ENCODE measurements at places on chromosomes 7 and 10. TPM values are rescaled to one million over a fixed set of nuclear protein-coding genes. Genes with fewer than 3 reads are reported as not detected.

The PAX4 gene
- polyA plus RNA-seq: not detected

DNA sequence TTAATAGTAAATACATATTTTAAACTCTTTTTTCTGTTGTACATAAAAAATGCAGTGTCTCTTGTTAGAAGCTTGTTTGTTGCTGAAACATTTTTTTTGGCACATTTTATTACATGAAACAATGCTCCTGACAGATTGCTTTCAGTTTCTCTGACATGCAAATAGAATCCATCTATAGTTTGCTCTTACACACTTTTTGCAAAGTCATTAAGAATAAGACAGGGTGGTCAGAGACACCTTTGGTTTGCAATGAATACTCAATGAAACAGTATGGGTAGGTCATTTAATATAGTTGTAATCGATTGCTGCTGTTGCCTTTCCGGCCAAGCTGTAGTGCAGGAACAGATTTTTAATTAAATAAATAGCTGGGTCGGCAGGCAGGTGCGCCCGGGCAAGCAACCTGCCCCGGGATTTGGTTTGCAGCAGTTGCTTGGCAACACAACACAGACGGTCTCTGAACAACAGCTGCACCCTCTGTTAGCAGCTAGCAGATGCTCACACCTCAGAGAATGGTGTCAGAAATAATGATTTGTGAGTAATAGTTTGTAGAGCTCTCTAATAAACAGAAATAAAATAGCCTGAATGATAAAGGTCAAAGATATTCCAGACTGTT is 115.7 kb upstream of the CACNA2D1 start:
- H3K4me3 ChIP-seq: no peak overlapping the region
- H3K27ac ChIP-seq: no peak overlapping the region
- DNase-seq: no peak
- no peaks in the 10 kb centered on the region for H3K36me3 ChIP-seq
- H3K4me1 ChIP-seq: no peaks in the 10 kb centered on the region

DNA sequence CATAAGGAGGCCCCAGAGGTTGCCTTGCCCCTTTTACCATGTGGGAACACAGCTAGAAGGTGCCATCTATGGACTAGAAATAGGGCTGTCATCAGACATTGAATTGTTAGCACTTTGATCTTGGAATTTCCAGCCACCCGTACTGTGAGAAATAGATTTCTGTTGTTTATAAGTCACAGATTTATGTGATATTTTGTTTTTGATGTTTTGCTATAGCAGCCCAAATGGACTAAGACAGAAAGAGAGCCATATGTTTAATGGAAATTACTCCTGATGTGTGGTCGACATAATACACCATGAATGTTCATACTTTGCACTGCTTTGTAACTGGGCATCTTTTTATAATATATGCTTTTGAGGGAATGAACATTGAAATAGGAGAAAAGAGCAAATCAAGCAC is 302.2 kb downstream of the BBS9 start:
- no peaks in the 10 kb centered on the region for H3K4me1 ChIP-seq
- DNase-seq: no peak
- H3K27ac ChIP-seq: no peak overlapping the region
- H3K4me3 ChIP-seq: no peak overlapping the region

- H3K27ac ChIP-seq: no peak overlapping the region
- no peak for DNase-seq
- peaks cover 11% of the 10 kb centered on the region for H3K4me1 ChIP-seq
- H3K36me3 ChIP-seq: no peaks in the 10 kb centered on the region
- H3K27me3 ChIP-seq: no peaks in the 10 kb centered on the region
These were observed 3.7 kb upstream of the HDAC9 start for GRCh38 chr7:18491871-18492270.

GRCh38 chr10:10642751-10643150 is 374.9 kb upstream of the CELF2 start:
- no peak overlapping the region for H3K4me3 ChIP-seq
- H3K27ac ChIP-seq: no peak overlapping the region
- no peaks in the 10 kb centered on the region for H3K27me3 ChIP-seq
- DNase-seq: no peak

The BCCIP gene
- polyA plus RNA-seq: 227 TPM

The RSPH10B2 gene
- not detected for polyA plus RNA-seq

Data from GM12878 (cell line).